ENCODE measurements at places on chromosomes 16 and 17.

- no peak for DNase-seq
These were observed 12.1 kb upstream of the GFOD2 start for GRCh38 chr16:67731071-67731752.

DNA sequence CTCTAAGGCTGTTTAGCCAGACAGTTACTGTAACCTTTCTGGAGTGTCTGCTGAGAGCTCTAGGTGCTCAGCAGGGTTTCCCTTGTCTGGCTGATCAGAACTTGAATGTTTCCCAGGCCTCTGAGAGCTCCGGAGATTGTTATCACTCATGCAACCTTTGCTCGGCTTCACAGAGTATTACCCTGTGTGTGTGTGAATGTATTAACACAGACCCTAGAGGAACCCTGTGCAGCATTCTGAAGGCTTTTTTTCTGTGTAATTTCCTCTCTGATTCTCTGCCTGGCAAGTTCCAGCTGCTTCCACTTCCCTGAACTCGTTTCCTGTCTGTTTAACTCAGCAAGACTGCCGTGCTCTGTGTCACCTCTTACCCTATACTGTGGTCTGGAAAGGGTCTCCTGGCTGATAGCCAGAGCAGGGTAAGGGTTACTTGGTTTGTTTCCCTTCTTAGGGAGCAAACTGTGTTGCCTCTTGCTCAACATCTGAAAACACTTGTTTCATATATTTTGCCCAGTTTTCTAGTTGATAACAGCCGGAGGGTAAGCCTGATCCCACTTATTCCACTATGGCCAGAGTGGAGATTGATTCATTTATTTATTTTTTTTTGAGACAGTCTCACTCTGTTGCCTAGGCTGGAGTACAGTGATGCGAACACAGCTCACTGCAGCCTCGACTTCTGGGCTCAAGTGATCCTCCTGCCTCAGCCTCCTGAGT lies 21.7 kb downstream of the PRMT7 start:
- peak; percentile 25 for DNase-seq

GRCh38 chr16:70656712-70657263 lies 10.4 kb downstream of the IL34 start:
- no peak for DNase-seq

GRCh38 chr17:8294814-8295316 lies 335 bp downstream of the SLC25A35 start:
- no peak for DNase-seq

DNA sequence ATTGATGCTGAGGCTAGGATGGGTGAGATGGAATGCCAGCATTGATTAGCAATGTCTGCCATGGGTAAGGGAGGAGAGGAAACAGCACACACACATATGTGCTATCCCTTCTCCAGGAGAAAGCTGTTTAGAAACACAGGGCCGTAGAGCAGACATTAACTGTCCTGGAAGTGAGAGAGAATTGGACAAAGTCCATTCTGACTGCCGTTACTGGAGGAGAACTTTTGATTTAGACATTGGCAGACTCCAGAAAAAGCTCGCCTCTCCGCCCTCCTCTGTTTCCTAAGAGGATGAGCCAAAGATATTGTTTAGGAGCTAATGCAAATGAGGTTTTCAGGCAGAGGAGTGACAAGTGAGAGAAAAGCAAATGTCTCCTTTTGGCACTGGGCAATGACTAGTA lies 237.0 kb downstream of the HAPSTR1 start:
- no peak for DNase-seq

DNA sequence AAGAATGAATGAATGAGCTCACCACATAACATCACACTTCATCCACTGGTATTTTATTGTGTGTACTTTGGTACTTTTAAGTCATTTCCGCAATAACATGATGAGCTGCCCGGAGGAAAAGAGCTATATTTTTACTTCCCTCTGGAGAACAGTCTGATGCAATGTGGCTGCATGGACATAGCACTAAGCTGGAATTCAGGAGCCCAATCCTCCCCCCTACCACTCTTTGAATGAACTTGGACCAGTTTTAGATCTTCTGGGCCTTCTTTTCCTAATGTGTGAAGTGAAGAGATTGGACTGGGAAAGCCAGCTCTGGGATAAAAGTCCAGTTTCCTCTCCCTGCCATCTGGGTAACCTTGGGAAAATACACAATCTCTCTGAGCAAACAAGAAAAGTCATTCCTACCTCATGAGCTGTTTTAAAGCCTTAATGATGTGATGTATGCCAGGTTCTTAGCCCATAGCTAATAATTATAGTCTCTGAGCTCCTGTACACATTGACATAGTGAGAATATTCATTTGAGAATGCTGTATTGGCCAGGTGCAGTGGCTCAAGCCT lies 79.3 kb downstream of the ABCC12 start:
- DNase-seq, result peak; percentile 56

- DNase-seq, result no peak
These were observed 225.0 kb upstream of the SALL1 start for GRCh38 chr16:51376080-51376479.
